Stimulated activated CD4-positive, alpha-beta T cell treated with anti-CD3 and anti-CD28 coated beads, Interleukin-2, amount 100 ng/mL, for 24 hours (primary cell): ENCODE measurements at places on chromosomes 2 and 18.

- DNase-seq, result no peak
These were observed 33.5 kb upstream of the ATG16L1 start for GRCh38 chr2:233217892-233218377.

- DNase-seq, result no peak
These were observed 62.8 kb downstream of the DTNA start for GRCh38 chr18:34772887-34773286.

GRCh38 chr18:45689396-45689795 lies 34.6 kb upstream of the SLC14A1 start:
- DNase-seq, result no peak

DNA sequence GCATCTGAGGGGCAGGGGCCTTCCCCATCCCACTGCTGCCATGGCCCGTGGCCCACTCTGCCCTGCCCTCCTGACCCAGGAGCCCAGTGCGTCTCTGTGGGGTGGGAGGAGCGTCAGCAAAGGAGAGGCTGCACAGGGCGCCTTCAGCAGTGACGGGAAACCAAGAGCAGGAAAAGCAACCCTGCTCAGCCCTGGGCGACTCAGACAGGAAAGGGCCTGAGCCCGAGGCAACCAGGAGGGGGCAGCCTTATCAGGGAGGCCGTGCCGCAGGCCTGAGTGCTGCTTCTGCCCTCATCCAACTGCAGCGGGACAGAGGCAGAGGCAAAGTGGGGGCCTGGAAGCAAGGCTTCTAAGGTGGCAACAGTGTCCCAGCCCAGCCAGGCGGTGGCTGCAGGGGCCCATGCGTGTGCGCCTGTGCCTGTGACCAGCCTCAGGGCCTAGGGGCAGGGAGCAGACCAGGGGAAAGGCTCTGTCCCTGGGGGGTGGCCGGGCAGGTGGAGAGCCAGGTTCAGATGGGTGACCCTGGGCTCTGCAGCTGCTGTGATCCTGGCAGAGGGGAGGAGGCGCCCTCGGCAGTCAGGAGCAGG lies 23.3 kb upstream of the ALPI start:
- DNase-seq, result no peak

- DNase-seq, result no peak
These were observed 493.0 kb downstream of the PLCL1 start for GRCh38 chr2:198297350-198297749.

DNA sequence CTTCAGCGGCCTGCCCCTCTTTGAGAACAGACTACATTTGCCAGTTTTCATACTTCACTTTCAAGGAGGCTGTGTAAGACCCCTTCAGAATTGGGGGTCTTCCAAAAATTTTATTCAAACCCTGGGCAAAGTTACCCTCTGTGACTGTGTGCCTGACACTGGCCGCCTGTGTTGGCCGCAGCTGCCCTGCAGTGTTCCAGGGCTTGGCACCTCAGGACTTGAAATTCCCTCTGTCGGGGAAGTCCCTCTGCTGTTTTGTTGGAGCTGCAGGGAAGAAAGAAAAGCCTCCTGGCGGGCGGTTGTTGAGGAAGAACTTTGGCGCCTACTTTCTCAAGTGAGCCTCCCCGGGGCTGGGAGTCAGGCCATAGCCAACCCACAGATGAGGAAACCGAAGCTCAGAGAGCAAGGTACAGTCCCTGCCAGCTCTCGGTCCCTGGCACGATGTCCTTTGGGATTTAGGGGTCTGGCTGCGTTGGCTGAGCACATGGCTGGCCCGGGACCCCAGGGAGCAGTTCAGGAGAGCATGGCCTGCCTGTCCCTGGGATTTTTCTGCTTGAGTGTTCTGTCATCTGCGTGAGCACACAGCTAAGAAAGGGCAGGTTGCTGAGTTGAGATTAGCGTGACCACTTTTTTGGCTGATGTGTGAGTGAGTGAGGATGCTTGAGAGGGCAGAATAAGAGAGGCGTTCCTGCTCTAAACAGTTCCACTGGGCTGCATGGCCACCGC lies 17.9 kb upstream of the ASB1 start:
- DNase-seq, result no peak

- no peak for DNase-seq
These were observed 39.2 kb upstream of the DARS1 start for GRCh38 chr2:136024616-136025015.

- peak; percentile 81 for DNase-seq
These were observed 4.4 kb downstream of the ANKRD23 start for GRCh38 chr2:96839293-96839874.

DNA sequence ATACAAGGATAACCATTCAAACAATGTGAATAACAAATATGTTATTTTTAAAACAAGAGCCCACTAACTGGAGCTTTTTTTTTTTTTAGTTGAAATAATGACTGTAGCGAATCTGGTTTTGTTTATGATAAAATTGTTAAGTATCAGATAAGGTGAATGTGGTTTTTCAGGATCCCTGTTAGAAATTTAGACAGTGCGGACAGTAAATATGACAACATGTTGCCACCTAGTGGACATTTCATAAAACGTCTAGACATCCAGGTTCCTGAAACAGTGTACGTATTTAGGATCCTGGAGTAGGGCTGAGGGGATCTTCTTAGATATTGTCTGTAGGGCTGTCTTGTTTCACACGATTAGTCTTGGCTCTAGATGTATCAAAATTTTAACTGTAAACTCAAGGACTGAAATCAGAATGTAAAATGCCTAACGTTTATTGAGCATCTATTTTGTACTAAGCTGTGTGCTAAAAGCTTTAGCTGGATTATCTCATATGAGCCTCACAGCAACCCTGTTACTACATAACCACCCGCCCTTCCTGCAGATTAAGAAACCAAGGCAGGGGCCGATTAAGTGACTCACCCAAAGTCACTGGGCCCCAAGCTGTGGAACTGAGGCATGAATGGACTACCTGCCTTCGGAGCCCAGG lies 23.9 kb upstream of the CCDC68 start:
- no peak for DNase-seq

GRCh38 chr2:134070281-134070741 lies 183.6 kb upstream of the MGAT5 start:
- DNase-seq, result no peak

DNA sequence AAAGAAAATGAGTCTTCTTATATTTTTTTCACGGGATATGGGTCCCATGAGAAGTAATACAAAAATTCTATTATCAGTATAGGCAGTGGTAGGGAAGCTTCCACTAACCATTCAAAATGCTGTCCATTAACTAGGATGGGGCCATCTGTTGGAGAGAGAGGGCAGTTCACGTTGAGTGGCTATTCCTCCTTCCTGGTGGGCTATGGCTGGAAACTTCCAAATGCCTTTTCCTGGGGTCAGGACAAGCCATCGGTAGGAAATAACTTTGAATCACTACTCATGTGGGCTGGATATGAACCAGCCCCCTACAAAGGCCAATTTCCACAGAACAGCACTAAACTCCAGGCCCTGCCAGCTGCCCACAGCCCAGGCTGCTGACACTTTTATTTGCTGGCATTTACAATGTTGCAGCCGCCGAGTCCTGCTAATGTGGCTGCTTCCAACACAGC lies 156.1 kb upstream of the HNRNPA3 start:
- DNase-seq, result no peak

GRCh38 chr2:228828397-228828796 lies 442.7 kb downstream of the PID1 start:
- no peak for DNase-seq

DNA sequence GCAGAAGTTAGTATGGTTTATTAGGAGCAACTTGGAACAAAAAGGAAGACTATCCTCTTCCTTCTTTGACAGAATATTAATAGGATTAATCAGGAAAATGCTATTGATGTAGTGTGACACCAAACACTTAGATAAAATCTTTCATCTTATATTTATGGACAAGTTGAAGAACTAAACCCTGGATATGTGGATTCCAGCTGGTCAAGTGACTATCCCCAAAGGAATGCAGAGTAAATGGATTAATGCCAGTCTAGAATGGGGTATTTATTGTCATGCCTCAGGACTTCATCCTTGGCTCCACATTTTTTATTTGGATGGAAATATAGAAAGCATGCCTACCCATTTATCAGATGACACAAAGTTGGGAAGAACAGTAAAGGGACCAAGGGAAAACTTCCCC lies 124.0 kb upstream of the TTC39C start:
- no peak for DNase-seq

- DNase-seq, result no peak
These were observed 322.6 kb downstream of the RBM43 start for GRCh38 chr2:150939087-150939486.

GRCh38 chr2:143190431-143190830 lies 61.2 kb downstream of the ARHGAP15 start:
- no peak for DNase-seq

- DNase-seq, result no peak
These were observed 27.9 kb downstream of the GPR45 start for GRCh38 chr2:105269426-105269825.

GRCh38 chr2:176521878-176522670 lies 252.8 kb downstream of the MTX2 start:
- no peak for DNase-seq

GRCh38 chr2:242046206-242046826 lies 176.8 kb downstream of the RTP5 start:
- DNase-seq, result no peak

DNA sequence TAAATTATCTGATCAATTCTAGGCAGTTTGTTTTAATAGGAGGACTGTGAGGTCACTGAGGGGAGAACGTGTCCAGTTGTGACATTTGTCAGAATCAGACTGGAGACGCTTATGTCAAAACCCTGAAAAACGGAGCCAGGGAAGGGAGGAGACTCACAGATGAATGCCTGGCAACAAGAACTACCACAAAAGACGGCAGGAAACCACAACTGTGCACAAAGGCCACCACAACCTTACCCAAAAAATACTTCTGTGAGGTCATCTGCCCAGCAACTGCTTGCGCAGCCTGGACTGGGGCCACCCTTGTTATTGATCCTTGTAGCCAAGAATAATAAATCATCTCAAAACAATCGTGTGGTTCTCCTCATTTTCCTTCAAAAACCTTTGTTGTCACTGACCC lies 173.0 kb upstream of the ALKAL2 start:
- peak; percentile 29 for DNase-seq

- no peak for DNase-seq
These were observed 715.1 kb upstream of the SLC8A1 start for GRCh38 chr2:41167014-41167413.

DNA sequence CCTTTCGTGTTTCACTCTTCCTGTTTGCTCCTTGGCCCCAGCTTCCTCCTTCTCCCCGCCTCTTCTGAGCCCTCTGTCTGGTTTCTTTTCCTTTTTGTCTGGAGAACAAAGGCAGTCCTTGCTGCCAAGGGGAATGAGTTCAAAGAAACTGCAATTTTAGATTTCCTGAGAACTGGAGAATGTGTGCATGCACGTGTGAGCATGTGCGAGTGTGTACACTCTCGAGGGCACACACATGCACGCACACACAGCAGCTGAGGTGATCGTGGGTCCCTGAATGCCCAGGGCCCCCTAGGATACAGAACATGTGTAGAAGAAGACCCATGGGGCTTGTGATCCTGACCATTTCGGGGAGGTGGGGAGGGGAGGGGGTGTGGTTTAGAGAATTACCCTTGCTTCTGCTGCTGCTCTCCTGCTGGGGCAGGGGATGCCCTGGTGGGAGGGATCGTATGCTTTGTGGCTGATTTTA lies 151.8 kb downstream of the DYSF start:
- no peak for DNase-seq

DNA sequence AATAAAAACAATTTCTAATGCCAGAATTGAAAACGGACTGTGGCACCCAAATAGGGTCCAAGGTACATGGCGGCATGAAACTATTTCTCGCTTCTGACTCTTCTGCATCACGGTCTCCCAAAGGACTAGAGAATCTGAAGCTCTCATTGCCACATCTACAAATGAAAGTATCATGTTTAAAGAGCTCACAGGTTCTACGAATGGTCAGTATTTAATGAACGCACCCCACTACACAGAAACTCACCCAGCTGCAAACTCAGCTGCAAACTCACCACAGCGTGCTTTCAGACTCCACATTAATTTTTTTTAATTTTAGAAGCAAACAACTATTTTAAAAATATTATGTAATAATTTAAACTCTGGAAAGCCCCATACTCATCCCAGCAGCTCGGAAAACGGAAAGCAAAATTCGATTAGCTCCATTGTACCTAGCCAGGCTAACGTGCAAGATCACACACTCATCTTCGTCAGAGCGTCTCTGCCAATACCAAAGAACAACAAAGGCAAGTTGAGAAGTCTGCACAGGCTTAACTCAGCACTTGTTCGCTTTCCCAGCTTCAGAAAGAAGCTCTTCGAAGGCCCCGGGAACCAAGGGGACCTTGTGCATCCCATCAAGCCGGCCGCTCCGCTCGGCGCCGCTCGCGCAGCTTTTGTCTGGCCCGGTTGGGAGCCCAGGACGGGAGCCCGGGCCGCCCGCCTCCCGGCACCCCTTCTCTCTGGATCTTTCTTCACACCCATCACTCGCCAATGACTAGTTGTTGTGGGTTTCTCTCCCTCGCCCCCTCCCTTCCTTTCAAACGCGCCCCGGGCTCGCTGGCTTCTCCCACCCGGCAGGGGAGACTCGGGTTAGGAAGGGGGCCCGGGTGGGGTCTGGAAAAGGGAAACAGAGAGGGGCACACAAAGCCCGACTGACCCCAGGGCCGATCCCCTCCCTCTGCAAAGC lies 785 bp downstream of the CLASP1 start:
- peak; percentile 64 for DNase-seq

- DNase-seq, result no peak
These were observed 17.2 kb upstream of the GYPC start for GRCh38 chr2:126638746-126639145.
